ENCODE measurements at places on chromosomes 3 and 15.

DNA sequence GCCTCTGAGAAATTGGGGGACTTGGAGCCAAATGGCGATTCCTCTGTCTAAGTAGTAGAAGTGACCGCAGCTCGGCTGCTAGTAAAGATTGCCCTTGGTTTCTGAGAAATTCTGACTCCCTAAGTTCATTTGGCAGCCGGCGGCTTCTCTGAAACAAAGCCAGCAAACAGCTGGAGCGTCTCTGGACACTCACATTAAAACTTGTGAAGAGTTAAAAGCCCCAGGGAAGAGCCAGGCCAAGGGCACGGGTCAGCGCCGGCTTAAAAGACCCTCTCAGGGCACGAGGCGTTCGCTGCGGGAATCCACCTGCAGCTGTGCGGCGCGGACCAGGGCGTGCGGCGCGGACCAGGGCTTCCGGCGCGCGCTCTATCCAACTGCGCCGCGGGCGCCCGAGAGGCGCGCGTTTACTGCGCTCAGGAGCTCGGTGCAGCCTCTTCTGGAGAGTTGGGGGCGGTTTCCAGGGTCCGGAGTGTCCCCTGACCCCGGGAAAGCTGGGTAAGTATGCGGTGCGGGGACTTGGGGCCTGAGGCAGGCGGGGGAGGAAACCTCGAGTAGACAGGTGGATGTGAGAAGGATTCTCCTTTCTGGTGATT, at the start of gene COL6A5:
TSS of gene COL6A5 (plus strand) at position 186 of the 593 bp plus-strand sequence. CDS start 27,967 bp downstream, outside the sequence.
- no peak for DNase-seq

DNA sequence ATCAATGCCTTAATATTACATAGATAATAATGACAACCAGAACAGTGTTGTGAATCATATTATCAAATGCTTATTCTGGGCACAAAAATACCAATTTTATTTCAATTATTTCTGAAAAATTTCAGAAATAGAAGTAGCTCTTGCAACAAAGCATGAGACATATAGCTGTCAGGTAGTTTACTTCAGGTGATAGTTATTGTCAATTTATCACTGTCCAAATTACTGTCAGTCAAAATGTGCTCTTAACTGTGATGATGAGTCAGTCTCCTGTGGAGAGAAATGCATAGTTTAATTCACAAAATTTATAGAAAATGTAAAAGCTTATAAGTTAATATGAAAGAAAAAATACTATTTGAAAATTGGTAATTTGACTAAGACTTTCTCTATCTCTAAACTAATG, 1078.4 kb upstream of the GBE1 start:
- no peak for DNase-seq

GRCh38 chr3:97687734-97688133, 76.8 kb upstream of the ARL6 start:
- DNase-seq, result peak; percentile 1

DNA sequence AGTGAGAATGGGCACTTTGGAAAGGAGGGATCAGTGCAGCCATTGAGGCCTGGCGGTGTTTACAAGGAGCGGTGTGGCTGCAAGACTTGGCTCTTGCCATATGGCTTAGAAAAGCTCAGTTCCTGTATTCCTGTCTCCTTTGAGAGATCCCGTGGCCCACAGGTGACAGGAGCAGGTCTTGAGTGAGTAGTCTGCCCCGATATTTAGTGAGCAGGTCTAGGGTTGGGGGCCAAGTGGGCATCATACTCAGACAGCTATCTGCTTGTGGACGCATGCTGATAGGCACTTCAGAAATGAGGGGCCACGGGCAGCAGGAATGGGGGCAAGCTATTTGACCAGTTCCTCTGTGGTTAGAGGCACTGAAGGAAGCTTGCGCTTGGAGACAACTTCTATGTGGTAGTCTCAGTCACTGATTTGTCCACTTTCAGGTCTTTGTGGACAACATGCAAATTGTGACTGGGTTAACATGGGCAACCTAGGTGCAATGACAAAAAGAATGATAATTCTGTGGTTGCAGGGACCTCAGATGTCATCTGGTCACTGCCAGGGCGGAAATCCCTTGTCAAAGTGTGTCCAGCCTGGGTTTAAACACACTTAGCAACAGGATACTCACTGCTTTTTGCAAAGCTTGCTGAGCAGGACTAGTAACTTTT, 1.1 kb downstream of the TMED3 start:
- DNase-seq, result peak; percentile 22

DNA sequence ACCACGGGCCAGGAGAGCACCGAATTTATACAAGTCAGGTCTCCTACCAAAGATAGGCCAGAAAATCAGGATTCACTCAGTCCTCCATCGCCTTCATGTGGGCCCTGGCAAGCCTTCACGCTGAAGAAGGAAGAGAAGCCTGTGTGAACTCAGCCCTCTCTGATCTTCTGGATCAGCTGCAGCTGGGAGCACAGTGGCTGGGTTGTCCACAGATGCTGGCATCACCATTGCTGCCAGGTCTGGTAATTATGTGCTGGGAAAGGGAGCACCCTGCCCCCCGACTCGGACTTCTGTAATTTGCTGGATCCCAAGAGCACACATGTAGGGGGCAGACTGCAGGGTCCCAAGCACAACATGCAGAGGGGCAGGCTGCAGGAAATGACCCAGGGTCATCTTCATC, 12.4 kb upstream of the PDE8A start:
- no peak for DNase-seq

GRCh38 chr3:46496746-46497555, 825 bp upstream of the RTP3 start:
- peak; percentile 24 for DNase-seq

- no peak for DNase-seq
These were observed 76.8 kb downstream of the IMPG2 start for GRCh38 chr3:101243285-101244211.

DNA sequence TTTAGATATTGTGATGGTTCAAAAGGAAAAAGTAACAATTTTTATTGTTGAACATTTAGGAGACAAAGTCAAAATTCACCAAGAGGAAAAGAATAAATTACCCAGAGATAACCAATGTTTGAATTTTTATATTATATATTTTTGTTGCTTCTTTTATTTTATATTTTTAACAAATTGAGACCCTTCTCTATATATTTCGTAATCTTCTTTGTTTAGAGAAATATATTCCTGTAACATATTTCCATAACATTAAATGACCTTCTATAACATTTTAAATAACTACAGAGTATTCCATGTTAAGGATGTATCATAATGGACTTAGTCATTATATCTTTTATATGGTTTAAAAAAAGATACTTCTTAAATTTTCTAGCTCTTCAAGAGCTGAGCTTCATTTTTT, 128.0 kb downstream of the RBPMS2 start:
- DNase-seq, result no peak

GRCh38 chr15:41394924-41395323, 7.4 kb downstream of the NDUFAF1 start:
- DNase-seq, result no peak

GRCh38 chr3:41350441-41350840, 151.1 kb downstream of the CTNNB1 start:
- DNase-seq, result no peak

DNA sequence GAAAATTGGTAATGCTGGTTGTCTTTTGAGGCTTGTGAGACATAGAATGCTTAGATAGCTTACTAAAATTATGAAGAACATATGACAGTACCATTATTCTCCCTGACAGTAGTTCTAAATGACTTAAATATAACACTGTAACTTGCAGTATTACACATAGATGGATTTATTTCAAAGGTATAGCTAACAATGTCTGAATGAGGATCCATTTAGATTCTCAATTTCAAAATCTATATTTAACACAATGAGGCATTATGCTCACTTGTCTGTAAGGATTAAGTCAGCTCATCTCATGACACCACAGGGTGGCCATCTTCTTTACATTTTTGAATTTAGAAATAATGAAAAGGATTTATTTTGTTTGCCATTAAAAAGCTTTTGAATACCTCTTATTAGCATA, 108.4 kb downstream of the CCNL1 start:
- DNase-seq, result no peak

GRCh38 chr15:74773731-74774252, 8.1 kb upstream of the CSK start:
- DNase-seq, result peak; percentile 92

DNA sequence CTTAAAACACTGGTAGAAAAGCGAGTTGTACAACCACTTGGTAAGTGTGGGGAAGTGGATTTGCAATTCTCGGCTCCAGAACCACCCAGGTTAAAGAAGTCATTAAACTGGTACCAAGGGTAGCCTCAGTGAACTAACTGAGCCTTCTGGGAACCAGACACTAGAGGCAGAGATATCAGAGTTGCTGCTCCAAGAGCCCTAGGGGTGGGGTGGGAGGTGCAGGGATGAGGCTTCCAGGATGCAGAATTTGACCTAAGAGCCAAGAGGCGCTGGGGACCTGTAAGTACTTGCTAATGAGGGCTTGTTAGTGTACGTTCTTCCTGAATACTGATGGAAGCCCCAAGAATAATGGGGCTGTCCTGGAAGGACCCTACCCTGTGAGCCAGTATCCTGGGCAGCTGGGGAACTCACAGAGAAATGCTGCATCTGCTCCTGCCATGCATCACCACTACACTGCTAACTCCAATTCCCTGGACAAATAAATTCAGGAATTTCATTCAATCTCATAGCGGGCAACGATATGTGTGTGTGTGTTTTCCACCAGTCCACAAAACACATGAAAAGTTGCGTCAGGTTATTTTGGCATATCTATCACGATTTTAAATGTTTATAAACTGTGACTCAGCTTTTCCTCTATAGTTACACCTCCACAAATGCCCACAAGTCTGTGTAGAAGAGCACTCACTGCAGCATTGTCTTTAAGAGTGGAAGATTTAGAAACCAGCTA, 23.8 kb downstream of the STIMATE start:
- DNase-seq, result no peak

DNA sequence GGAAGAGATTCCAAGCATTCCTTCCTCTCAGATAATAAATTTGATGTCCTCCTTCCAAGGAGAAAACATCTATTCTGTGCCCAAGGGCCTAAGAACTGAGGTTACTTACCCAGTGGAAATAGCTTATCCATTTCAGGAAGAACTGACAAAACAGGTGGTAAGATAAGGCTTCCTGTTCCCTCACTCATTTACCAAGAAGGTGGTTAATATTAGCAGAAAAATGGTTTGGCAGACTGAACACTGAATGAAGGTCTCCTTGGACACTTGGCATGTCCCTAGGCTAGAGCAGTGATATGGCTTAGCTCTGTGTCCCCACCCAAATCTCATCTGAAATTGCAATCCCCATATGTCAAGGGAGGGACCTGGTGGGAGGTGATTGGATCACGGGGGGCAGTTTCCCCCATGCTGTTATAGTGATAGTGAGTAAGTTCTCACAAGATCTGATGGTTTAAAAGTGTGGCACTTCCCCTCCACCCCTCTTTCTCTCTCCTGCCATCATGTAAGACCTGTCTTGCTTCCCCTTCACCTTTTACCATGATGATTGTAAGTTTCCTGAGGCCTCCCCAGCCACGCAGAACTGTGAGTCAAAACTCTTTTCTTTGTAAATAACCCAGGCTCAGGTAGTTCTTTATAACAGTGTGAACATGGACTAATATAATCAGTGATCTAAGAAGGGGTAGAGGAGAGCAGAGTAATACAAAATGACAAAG, 127.4 kb downstream of the ST8SIA2 start:
- DNase-seq, result no peak

GRCh38 chr3:169295912-169296570, 367.5 kb downstream of the MECOM start:
- DNase-seq, result peak; percentile 36

DNA sequence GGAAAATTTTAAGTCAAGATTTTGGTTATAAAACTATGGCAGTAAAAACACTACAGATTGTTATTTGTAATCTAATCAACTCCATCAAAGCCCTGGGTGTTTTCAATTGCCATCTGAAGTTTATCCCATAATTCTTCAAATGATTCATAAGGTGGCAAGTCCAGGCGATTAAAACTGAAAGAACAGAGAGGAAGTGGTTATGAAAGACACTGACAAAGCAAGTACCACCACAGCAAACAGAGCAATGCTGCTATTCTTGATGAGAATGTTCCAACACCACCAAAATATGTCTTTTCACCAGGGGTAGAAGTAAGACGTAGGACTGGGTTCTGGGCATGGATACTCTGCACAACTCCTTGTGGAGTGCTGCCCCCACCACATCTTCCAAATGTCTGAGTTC, 86.9 kb upstream of the PRTG start:
- no peak for DNase-seq

GRCh38 chr3:111923095-111923771, 55.6 kb upstream of the ABHD10 start:
- DNase-seq, result no peak

- no peak for DNase-seq
These were observed 20.5 kb upstream of the ATP10A start for GRCh38 chr15:25883463-25884259.

- DNase-seq, result no peak
These were observed 11.6 kb downstream of the CLCN2 start for GRCh38 chr3:184349563-184350470.

- DNase-seq, result no peak
These were observed 922 bp upstream of the TAMM41 start for GRCh38 chr3:11847607-11848006.

DNA sequence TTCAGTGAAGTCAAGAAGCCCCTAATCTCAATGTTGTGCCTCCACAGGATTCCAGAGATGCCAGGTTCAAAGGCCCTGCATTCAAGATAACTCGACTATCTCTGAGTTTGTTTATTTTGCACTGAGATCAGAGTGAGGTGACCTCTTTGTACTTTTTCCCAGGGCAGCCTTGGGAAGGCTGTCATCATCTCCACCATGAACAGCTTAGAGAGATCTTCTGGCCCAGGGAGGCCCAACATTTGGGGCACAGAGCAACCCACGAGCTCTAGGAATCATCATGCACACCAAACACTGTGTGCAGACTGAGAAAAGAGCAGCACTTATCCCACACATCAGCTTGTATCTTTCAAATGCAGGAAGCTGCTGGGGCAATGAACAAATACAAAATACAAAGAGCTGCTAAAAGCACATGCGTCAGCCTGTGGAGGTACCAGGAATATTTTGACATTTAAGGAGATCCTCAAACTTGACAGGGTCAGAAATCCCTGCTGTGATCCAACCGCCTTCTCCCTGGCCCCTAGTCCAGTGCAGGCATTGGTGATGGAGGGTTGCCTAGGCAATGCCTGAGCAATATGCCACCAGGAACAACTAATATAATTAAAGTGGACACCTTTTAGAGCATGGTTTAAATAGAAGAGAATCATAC, 33.6 kb downstream of the TRIM42 start:
- DNase-seq, result no peak

GRCh38 chr3:126995926-126996512, 13.1 kb downstream of the PLXNA1 start:
- no peak for DNase-seq

DNA sequence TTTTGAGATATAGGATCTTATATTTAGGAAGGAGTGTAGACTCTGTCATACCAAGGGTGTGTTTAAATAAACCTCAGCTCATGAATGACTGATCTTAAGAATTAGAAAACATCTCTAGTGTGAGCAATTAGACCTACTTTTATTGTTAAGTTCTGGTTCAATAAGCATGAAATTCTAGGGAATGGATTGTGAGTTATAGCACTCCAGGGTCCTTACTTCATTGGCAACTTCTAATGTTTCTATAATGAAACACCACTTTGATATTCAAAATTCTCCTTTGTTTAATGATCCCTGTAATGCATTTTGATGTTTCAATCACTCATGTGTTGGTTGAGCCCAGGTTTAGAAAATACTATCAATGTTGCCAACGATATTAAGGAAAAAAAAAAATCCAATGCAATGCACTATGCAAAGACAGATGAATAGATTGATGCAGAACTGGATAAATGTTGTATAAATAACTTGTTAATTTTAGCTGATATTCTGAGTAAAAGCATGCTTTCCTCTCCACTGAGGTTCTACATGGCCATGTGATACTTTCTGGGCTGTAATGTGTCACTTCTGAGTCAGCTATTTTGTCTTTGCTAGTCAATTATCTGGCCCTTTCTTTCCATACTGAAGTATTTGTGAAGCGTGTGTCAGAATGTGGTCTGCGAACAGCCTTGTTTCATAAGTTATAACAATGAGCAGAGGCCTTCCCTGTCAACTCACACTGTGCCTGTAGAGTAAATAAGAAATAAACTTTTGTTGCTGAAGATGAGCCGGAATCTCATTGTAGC, 1035.9 kb downstream of the PLOD2 start:
- DNase-seq, result no peak

Measured in NCI-H69 (cell line).